ENCODE measurements at places on chromosomes 3 and 15.

GRCh38 chr3:71838406-71838805 is 53.5 kb upstream of the PROK2 start:
- DNase-seq = no peak

GRCh38 chr3:36443028-36443686 is 62.9 kb downstream of the STAC start:
- no peak for DNase-seq

DNA sequence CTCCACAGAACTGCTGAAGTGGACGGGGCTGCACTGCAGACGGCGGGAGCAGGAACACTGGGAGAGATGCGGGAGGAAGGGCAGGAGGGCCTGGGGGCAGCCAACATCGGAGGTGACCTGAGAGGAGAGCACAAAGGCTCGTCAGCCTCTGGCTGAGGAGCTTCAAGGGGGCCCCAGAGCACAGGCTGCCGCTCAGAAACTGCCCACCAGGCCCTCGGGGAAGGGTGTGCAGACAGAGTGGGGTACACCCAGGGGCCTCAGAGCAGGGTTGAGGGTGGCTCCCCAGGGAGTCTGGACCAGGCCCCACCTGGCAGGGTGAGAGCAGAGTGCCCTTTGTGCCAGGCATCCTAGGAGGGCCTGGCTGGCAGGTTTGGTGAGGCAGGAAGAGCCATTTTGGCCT is 14.7 kb upstream of the RHO start:
- DNase-seq = no peak

DNA sequence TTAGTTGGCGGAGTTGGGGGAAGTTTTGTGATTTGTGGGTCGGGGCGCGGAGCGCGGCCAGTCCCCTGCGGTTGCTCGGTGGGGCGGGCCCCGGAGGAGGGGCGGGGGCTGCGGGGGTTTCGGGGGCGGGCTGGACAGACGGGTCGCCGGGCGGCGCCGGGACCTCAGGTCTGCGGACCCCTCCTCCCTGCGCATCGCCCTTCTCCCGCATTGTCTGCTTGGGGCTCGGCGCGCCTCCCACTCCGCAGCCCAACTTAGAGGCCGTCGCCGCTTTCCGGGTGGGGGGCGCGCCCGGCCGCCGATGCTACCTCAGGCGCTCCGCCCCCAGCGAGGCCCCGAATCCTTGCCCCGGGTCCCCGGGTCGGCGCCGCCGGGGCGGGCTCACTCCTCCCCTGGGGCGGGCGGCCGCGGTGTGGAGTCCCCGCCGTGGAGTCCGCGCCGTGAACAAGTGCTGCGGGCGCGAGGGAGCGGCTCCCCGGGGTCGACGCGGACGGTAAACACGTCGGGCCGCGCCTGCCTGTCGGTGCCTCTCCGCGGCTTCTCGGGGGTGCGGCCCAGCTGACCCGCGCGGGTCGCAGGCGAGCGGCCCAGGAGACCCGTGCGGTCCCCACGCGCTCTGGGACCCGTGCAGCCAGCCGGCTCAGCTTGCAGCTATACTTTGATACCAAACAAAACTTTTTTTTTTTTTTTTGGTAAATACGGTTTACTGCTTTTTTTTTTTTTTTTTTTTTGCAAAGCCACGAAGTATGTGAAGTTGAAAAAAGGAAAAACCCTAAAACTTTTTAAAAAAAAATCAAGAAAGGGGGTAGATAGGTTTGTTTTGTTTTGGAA is 624 bp downstream of the AKAP13 start:
- peak; percentile 30 for DNase-seq

DNA sequence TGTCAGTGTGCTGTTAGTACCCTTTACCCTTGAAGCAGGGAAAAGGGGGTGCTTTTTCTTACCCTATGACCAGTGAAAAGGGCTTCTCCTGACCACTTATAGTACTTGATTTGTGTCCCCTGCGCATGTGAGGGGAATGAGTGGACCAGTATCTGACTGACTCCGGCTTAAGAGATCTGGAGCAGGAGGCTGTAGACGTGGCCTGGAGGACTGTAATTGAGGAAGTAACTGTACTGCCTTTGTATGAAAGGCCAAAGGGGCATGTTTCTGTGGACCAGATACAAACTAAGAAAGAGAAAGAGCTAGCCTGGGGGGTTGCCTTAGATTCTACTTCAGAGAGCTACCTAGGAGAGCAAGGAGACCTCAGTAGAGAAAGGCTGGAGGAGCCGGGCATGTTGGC is 89.9 kb upstream of the TBL1XR1 start:
- no peak for DNase-seq

GRCh38 chr15:40739854-40740253 is 15.2 kb downstream of the RMDN3 start:
- DNase-seq = no peak

DNA sequence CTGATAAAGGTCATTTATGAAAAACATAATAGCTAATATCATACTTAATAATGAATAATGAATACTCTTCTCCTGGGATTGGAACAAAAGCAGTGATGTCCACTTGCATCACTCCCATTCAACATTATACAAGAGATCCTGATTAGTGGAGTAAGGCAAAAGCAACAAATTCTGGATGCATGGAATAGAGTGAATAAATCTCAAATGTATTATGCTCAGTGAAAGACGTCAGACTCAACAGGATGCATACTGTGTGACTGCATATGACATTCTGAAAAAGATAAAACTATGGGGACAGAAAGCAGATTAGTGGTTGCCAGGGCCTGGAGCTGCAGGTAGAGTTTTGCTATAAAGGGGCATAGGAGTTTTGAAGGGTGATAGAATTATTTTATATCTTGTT is 77.6 kb upstream of the ZBTB20 start:
- DNase-seq = no peak

DNA sequence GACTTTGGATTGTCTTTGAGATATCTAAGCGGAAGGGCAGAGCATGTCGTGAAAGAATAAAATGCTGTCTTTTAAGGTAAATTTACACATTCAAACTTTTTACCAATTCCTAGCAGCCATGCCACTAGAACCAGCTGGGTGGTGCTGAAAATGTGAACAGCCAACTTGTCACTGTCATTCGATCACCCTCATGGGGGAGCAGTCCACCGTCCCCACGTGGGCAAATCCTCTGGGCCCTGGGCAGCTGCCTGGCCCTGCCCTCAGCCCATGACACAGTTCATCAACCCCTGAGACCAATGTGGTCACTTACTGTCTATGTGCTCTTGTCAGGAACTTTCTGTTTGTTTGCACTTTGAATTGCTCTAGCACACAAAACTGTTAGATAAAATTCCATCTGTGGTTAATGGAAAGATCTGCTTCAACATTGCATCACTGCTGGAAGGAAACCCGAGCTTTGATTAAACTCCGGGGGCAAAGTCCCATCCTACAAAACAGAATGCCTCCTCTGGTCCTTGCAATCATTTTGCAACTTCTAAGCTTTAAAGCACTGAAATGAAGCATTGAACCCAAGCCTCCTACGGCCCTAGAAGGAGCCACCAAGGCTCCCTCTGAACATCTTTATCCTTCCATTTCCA is 50.1 kb downstream of the PCSK6 start:
- no peak for DNase-seq
